ENCODE measurements at places on chromosomes 1 and 21.

- no peak for DNase-seq
These were observed 69.1 kb downstream of the RUSC1 start for GRCh38 chr1:155389826-155390225.

- no peak for DNase-seq
These were observed 95.6 kb downstream of the RGS2 start for GRCh38 chr1:192904438-192904895.

GRCh38 chr1:119964673-119965363 is 68.5 kb upstream of the ADAM30 start:
- DNase-seq = no peak

DNA sequence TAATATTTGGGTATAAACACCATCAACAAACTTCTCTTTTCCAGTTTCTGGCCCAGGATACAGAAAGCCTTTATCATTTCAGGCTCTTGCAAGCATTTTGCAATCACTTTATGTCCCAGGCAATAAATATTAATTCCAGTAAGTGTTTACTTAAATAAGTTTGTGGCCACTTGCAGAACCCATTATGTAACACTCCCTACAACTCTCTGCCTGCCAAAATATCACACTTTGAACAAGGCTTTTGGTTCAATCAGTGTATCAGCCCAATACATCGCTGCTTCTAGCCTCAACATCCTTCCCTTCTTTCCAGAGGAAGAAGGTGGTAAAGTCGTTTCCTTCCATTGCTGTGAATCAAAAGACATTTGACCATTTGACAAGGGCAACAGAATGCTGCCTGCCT is 203.0 kb upstream of the USP25 start:
- no peak for DNase-seq

GRCh38 chr1:1989102-1989542 is 14.5 kb downstream of the CFAP74 start:
- no peak for DNase-seq

GRCh38 chr1:25137106-25137505 is 95.2 kb downstream of the SYF2 start:
- no peak for DNase-seq

DNA sequence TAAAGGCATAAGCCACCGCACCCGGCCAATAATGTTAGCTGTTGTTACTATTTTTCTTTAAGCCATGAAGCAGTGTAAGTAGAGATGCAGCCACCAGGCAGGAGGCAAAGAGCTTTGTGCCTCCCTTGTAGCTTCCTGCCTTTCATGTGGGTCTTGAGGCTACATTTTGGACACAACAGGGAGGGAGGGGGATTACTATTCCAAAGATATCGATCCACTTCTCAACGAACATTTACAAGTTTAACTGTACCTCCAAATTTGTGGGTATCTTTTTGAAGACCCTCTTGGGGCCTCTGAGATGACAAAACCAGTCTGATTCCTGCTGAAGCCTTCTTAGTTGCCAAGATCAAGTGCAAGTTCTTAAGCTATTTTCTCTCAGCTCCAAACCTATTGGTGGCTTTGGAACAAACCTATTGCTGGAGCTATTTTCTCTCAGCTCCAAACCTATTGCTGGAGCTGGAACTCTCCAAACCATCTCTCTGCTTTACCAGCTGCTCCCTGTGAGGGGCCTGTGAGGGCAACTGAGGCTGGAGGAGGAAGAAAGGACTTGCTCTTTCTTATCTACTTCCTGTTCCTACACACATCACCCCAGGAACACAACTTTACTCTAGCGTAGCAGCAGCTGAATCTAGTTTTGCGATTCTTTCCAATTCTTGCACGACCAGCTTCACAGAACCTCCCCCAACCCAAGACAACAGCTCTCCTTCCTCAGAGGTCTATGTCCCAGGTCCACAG is 16.1 kb upstream of the RCAN3 start:
- DNase-seq = no peak

DNA sequence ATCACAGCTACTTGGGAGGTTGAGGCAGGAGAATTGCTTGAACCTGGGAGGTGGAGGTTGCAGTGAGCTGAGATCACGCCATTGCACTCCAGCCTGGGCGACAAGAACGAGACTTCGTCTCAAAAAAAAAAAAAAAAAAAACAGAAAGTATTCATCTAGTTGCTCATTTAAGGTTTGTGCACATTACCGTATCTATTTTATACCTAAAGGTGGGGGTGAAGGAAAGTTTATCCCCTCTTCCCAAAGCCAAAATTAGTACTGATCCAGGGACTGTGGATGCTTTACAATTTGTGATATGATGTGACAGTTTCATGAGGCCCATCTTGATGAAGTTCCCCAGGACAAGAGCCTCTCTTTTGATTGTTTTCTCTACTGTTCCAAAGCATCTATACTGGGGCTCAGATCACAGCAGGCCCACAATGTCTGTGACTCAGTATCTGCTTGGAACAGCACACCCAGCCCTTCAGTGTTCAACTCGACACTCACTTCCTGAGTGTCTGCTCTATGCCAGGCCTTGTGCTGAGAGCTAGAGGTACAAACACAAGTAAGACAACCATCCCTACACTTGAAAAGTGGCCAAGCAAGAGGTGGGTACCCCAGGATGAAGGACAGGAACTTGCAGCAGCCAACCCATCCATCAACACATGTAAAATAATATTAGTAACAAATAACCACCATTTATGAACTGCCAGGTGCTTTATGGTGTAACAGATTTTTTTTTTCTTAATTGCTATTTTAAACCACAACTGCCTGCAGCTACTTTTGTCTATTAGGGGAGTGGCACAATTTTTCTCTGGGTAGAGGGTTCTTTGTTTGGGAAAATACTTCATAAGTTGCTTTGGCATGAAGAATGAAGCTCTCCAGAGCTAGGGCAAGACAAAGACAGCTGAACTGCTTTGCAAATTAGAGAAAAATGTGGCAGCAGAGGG is 29.0 kb upstream of the KHDRBS1 start:
- DNase-seq = no peak

Data from germinal center (tissue), 1 donor.